ENCODE measurements at places on chromosomes 12 and 14. TPM values are rescaled to one million over a fixed set of nuclear protein-coding genes. Genes with fewer than 3 reads are reported as not detected.

- no peak for DNase-seq
These were observed 836 bp downstream of the PTPN21 start for GRCh38 chr14:88553886-88554456.

DNA sequence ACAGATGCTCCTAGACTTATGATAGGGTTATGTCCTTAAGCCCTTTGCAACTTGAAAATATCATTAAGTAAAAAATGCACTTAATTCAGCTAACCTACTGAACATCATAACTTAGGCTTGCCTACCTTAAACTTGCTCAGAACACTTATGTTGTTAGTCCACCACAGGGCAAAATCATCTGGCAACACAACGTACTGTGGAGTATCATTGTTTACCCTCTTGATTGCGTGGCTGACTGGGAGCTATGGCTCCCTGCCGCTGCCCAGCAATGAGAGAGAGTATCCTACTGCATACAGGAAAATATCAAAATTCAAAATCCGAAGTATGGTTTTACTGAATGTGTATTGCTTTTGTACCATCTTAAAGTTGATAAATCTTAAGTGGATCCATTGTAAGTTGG lies 105.5 kb downstream of the SOX5 start:
- DNase-seq: no peak

- no peak for DNase-seq
These were observed 121.6 kb downstream of the GPHN start for GRCh38 chr14:66629499-66629898.

- DNase-seq: no peak
These were observed 4.5 kb upstream of the JPH4 start for GRCh38 chr14:23582906-23583760.

DNA sequence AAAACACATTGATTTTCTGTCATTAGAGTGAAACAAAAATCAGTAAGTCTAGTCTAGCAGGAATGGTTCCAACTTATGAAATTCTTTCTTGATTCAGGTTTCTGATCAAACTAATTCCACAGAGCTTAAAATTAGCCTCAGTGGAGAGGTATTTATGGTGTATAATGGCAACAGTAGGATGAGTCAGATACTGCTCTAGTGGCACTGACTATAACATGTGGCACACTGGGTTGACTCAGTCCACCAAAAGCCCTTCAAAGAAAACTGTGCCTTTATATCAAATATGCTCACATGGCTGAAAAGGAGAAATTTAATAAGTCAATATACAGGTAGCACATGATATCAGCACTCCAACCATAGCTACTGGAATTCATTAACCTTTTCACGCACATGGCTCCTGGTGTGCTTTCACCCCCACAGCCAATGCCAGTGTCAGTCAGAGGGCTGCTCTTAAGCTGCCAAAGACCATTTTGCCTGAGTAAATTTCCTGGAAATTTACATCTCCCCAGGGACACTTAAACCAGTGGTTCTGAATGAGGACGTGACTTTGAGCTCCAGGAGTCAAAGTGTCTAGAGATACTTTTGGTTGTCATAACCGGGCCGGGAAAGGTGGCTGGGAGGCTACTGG lies 21.7 kb upstream of the CATSPERB start:
- no peak for DNase-seq

DNA sequence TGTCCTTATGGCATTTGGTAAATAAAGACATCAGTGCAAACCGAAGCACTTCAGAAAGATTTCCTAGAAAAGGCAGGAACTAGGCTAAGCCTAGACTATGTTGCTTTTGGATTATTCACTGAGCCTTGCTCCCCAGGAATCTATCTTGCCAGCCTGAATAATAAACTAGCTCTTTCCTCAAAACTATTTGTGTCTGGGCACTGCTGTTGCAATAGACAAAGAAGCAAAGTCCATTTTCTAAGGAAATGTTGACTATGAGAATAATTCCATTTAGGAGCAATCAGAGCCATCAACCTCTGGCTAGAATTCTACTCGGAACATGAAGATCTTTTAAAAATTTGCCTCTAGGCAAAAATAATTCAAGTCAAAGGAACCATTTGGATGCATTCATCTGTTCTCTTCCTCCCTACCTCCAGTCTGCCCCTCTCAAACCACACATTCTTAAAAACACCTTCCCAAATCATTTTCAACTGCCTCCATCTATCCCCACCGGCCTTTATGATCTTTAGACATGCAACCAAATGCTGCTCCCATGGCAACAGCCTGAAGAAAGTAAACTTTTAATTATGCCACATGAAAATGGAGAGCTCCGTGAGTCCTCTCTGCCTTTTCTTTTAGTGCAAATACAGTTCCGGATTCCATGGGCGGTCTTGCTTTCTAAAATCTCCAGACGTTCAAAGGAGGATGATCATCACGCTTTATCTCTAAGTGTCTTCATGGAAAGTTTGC lies 61.5 kb upstream of the FZD10 start:
- DNase-seq: no peak

DNA sequence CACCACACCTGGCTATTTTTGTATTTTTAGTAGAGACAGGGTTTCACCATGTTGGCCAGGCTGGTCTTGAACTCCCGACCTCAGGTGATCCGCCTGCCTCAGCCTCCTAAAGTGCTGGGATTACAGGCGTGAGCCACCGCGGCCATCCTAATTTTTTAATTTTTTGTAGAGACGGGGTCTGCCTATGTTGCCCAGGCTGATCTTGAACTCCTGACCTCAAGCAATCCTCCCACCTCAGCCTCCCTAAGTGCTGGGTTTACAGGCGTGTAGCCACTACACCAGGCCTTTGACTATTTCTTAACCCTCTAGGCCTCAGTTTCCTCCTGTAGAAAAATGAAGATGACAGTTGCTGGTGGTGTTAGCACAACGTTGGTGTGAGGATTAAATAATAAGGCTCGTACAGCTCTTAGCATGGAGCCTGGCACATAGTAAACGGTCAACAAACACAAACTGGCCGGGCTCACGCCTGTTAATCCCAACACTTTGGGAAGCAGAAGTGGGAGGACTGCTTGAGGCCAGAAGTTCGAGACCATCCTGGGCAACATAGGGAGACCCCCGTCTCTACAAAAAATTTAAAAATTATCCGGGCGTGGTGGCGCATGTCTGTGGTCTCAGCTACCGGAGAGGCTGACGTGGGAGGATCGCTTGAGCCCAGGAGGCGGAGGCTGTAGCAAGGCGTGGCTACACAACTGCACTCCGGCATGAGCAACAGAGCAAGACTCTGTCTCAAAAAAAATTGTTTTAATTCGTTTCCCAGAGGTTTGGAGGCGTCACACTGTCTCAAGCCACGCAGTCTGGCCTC lies 979 bp downstream of the DDX54 start:
- no peak for DNase-seq

DNA sequence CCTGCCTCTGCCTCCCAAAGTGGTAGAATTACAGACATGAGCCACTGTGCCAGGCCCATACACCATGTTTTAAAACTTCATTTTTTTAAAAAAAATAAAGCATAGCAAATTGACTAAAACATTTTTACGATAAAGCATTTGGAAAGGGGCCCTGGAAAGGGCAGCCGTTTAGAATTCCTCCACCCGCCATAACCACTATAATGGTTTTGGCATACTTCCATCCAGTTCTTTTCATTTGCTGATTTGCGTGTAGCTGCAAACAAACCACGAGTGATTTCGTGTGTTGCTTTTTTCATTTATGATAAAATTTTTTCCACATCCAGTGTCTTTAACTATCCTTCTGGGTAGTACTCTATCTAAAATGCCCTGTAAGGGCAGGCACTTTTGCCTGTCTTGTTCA lies 91.8 kb upstream of the RIN3 start:
- DNase-seq: no peak

TOMM20L gene
- 1.4 TPM for polyA plus RNA-seq

PLA2G1B gene
- polyA plus RNA-seq: 0.31 TPM
